ENCODE measurements at places on chromosomes 5 and 9.

DNA sequence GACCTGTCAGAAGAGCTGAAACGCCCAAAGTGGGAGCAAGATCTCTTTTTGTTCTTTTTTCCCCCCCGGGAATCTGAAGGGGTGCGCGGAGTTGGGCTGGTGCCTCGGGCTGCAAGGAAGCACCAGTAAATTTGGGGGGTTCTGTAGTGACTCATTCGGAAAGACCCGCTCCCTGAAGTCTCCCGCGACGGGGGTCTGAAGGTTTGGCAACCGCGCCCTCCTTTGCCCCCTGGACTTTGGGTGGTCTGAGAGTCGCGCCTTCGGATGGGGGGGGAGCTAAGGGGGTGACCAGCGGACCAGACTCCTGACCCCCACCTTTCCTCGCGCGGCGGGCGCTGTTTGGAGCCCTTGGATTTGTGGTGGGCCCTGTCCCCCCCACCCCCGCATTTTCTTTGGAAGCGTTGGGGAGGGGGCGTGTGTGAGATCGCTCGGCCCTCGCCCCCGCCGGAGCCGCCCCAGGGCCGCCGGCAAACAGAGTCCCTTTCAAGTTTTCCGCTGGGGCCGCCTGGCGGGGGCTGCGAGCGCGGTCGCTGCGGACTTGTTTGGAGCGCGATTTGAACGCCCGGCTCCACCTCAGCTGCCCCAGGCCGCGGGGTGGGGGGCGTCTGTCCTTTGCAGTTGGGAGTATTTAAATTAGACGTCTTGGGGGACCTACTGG, 2.0 kb downstream of the CXXC5 start:
- DNase-seq, result no peak

DNA sequence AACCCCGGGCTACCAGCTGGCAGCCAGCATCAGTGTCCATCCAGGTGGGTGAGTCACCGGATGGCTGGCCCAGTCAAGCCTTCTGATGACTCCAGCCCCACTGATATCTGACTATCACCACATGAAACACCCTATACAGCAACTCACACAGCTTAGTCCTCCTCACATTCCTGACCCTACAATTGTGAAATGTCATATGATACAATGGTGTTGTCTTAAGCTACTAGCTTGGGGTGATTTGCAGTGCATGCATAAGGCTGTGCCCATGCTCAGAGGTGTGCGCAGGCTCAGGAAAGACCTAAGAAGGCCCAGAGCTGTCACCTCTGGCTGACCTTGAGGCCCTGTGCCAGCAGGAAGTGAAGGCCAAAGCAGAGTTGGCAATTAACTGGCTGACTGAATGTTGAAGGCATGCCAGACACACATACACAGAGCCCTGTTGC, 21.5 kb upstream of the SEMA4D start:
- peak; percentile 30 for DNase-seq

DNA sequence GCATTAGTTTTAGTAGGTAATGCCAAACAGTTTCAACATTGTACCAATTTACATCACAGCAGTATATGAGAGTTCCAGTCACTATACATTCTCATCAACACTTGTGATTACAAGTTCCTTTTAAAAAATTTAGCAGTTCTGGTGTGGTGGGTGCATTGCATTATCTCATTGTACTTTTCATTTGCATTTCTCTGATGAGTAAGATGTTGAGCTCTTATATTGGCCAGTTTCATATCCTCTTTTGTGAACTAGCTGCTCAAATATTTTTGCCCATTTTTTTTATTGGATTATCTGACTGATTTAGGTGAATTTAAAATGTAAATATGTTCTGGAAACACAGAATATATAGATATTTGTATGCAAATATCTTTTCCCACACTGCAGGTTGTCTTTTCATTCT, 160.9 kb upstream of the NR3C1 start:
- DNase-seq, result no peak

GRCh38 chr9:117487555-117488175, 72.8 kb upstream of the ASTN2 start:
- DNase-seq, result peak; percentile 41

DNA sequence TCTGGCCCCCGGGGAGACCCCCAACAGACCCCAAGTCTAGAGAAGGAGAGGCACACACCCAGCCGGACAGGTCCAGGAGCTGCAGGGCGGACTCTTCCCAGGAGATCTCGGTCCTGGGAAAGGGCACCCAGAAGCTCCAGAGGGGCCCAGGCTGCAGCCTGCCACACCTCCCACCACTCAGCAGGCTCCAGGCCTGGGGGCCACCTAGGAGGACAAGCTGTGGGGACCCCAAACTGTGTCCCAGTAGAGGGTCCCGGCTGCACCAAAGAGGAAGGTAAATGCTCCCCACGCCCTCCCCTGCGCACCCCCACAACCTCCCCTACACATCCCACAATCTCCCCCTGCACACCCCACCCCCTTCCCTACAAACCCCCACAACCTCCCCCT, 48.5 kb downstream of the PLEKHG4B start:
- no peak for DNase-seq

Data from ELR (cell line).